ENCODE measurements at places on chromosomes 1 and 21. TPM values are rescaled to one million over a fixed set of nuclear protein-coding genes. Genes with fewer than 3 reads are reported as not detected.
A peak's percentile ranks its signal among the peaks of the same experiment; 100 is the strongest.

Gene TPM3
- 781 TPM for total RNA-seq

GRCh38 chr1:223504741-223505140 is 111.5 kb downstream of the CCDC185 start:
- no peaks in the 10 kb centered on the region for H3K36me3 ChIP-seq
- H3K4me1 ChIP-seq: peaks cover 4% of the 10 kb centered on the region
- H3K27me3 ChIP-seq: no peaks in the 10 kb centered on the region
- no peak for DNase-seq
- no peak overlapping the region for H3K4me3 ChIP-seq

DNA sequence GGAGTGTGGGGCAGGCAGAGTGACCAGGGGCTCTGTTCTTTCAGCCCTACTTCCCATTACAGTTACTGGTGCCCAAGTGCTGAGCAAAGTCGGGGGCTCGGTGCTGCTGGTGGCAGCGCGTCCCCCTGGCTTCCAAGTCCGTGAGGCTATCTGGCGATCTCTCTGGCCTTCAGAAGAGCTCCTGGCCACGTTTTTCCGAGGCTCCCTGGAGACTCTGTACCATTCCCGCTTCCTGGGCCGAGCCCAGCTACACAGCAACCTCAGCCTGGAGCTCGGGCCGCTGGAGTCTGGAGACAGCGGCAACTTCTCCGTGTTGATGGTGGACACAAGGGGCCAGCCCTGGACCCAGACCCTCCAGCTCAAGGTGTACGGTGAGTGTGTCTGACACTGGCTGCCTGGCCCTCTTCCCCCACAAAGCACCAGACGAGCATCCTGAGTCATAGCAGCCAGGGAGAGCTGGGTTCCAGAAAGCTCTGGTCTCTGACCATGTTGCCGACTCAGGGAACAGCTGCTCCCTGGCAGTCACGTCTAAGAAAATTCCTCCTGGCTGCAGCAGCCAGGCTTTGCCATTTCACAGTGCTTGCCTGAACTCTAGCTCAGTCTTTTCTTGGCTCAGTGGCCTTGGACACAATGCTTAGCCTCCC is 3.3 kb downstream of the SLAMF8 start:
- H3K27me3 ChIP-seq: peaks cover 8% of the 10 kb centered on the region
- peaks cover 46% of the 10 kb centered on the region for H3K4me1 ChIP-seq
- no peak for DNase-seq
- no peak overlapping the region for H3K27ac ChIP-seq

GRCh38 chr1:116374353-116375147 is 1.5 kb downstream of the ATP1A1 start:
- peak overlapping the region; percentile 92 for H3K27ac ChIP-seq
- peak; percentile 52 for DNase-seq
- H3K36me3 ChIP-seq: peaks cover 15% of the 10 kb centered on the region
- peak overlapping the region; percentile 98 for H3K4me3 ChIP-seq
